Hypothalamus (tissue), 51 donors: ENCODE measurements at places on chromosomes 5 and 9.

DNA sequence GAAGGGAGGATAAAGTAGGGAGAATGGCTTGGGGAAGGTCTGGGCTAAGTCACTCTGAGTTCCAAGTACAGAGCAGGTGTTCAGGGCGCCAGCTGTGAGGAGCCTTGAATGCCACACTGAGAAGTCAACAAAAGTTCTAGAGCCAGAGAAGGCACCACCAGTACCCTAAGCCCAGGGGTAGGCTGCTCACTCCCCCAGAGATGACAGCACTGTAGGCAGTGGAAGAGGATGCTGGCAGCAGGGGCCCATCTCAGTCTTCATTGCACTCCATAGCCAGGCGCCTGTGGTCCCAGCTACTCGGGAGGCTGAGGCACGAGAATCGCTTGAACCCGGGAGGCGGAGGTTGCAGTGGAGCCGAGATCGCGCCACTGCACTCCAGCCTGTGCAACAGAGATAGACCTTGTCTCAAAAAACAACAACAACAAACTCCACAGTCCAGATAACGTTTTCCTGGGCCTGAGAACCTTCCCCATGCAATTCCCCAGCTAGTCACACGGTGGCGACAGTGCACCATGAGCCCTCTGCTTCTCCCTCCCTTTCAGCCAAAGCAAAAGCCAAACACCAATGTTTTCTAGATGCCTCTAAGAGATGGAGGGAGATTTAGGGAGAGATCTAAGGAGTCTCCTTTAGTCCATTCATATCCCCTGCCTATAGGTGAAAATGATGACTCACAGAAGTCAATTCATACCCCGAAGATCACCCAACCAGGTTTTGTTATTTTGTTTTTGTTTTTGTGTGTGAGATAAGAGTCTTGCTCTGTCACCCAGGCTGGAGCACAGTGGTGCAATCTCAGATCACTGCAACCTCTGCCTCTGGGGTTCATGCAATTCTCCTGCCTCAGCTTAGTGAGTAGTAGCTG is 19.8 kb upstream of the NSD1 start:
- DNase-seq: peak; percentile 61

GRCh38 chr9:83572524-83572923 is 34.3 kb upstream of the FRMD3 start:
- DNase-seq: no peak

GRCh38 chr9:135815830-135816650 is 91.3 kb downstream of the CAMSAP1 start:
- no peak for DNase-seq

DNA sequence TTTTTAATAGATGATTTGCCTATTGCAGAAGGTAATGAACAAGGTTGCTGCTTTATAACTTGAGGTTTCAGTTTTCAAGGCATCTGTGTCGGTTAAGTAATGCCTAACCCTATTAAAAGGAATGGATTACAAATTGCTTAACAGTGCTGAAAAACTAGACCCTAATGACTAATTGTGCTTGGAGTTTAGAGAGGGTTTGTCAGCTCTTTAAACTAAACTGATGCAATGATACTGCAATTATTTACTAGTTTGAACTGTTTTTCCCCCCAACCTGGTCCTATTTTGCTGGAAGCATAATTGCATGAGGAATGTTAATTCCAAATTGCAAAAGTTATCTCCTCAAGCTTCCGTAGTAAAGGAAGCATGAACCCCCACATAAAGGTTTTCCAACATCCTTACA is 39.3 kb upstream of the TLX3 start:
- DNase-seq: no peak

- no peak for DNase-seq
These were observed 24.1 kb downstream of the ITK start for GRCh38 chr5:157204765-157205164.

- DNase-seq: no peak
These were observed 4.6 kb downstream of the C5orf63 start for GRCh38 chr5:127068493-127069214.

DNA sequence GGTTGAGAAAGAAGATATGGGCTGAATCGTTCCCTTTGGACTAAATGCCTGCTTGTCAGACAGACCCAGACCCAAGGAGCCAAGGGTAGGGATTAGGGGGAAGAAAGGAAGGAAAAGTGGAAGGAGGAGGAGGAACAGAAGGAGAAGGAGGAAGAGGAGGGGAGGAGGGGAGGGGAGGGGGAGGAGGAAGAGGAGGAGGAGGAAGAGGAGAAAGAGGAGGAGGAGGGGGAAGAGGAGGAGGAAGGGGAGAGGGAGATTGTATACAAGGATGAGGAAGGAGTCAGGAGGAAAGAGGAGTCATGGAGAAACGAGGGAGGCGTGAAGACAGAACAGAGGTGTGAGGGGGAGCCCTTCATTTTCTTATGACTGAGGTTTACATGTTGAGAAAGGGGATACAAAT is 46.9 kb upstream of the DNAH5 start:
- DNase-seq: no peak

- no peak for DNase-seq
These were observed 82.5 kb upstream of the SLC1A3 start for GRCh38 chr5:36523926-36524325.

- no peak for DNase-seq
These were observed 21.7 kb downstream of the TCF7 start for GRCh38 chr5:134136221-134136631.

GRCh38 chr9:21454149-21454548 is 13.9 kb downstream of the IFNA1 start:
- DNase-seq: no peak

DNA sequence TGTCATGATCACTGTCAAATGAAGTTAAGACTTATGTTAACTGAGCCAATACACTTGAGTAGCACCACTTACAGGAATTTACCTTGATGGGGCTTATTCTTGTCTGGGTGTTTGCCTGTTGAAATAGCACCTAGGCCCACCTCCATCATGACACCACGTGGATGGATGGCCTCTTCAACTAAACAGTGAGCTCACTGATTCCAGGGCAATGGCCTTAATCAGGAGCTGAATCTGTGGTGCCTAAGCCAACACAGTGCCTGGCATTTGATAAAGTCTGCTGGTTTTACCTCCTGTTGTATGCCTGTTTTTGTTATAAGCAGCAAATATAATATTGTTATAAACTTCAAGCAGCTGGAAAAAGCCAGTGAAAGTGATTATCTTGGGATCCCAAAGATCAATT is 190.5 kb downstream of the LURAP1L start:
- no peak for DNase-seq

GRCh38 chr5:41796061-41796460 is 74.2 kb downstream of the OXCT1 start:
- no peak for DNase-seq

DNA sequence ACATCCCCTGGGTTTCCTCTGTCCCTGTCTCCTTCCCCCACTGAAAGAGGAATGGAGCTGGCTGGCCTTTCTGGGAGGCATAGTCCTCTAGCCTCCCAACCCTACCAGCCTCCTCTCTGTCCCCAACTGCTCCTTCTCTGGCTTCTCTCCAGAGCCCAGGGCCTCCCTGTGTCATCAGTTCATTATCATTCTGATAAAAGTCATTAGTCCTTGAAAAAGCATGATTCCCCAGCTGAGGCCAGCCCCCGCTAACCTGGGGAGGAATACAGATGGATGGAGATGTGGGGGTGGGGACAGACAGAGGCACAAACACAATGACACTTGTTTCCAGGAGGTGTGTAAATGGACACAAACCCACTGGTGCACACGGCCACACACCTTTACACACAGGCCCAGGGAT is 73.6 kb upstream of the HSPA9 start:
- DNase-seq: no peak

DNA sequence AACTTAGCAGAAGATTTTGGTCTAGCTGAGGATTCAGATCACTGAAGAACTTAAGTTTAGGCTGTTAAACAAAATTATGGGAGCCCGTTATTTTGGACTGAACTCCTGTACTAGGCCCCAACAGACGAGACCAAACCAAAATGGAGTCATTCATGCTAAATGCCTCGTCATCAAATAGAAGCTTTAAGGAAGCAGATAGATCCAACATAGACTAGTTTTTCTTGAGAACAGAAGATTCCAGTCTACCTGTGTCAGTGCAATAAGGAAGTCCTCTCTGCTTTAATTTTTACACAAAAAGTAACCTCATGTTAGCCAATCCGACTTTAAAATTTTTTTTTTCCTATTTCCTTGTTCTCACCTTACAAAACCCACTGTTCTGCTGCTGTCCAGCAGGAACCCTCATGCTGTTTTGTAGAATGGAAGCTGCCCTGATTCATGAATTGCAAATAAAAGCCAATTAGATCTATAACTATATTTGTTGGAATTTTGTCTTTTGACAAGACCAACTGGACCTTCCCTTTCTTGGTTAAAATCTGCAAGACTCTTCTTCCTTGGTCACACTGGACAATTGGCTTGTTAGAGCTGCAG is 29.0 kb upstream of the GOLM1 start:
- DNase-seq: no peak

DNA sequence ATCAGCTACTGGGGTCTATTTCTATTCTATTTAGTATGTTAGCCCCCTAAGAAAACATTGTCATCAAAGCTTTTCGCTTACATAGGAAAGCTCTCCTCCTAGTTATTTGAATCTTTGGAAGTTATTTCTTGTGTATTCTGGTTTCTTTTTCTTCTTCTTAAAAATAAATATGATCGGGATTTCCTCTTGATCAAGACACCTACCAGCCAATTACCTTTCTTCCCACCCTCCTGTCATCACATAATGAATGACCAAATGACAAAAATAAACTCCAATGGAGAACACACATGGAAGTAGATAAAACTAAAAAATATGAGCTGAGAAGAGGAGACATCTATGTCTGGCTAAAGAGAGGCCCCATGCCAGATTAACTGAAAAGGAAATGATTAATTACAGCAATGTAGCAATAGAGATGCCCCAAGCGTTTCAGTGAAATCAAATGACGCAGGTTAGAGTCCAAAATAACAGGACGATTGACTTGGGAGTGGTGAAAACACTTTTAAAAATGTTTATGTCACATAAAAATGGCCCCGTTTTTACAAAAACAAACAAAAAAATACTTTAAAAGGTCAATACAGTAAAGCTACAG is 59.5 kb upstream of the PCSK1 start:
- DNase-seq: no peak

GRCh38 chr9:109166771-109167601 is at the start of gene FRRS1L:
FRRS1L (minus strand) TSS chr9:109167249; CDS start chr9:109167138, 111 bp downstream.
- peak; percentile 34 for DNase-seq

DNA sequence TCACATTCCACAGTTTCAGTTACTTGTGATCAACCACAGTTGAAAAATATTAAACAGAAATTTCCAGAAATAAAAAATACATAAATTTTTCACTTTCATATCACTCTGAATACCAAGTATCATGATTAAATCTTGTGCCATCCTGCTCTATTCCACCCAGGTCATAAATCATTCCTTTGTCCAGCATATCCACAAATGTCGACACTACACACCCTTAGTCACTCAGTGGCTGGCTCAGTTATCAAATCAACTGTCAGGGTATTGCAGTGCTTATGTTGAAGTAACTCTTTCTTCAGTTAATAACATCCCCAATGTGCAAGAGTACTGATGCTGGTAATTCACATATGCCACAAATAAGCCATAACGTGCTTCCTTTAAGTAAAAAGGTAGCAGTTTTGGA is 115.7 kb downstream of the FBXL17 start:
- DNase-seq: no peak

DNA sequence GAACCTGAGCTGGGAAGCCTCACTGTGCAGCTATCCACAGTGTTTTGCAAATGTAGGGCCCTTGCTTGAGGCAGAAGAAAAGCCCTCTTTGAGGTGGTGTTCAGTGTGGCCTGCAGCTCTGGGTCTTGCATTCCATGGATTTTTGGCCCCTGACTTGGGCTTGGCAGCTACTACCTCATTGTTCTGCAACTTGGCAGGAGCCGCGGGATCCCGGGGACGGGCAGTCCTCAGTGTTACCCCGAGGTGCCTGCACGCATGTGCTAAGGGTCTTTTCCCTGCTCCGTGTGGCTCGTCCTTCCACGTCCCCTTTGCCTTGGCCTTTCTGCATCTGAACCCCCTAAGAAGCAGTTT is 39.8 kb downstream of the NEK6 start:
- DNase-seq: peak; percentile 54

- DNase-seq: no peak
These were observed 158.6 kb downstream of the SEMA6A start for GRCh38 chr5:116415989-116416388.

- DNase-seq: no peak
These were observed 60.3 kb downstream of the HABP4 start for GRCh38 chr9:96510258-96510657.

DNA sequence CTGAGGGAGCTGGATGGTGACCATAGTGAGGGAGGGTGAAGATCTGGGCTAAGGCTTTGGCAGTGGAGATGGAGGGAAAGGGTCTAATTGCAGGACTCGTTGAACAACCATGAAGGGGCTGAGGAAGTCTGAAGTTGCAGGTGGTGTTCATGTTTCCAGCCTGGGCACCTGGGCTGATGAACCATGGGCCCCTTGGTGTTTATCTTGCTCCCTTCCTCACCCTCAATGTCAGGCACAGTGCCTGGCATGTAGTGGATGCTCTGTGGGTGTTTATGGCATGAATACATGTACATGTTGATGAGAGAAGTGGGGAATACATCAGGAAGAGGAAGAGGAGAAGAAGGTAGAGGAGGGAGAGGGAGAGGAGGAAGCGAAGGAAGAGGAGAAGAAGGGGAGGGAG is 31.3 kb upstream of the COL15A1 start:
- no peak for DNase-seq

- no peak for DNase-seq
These were observed 228.9 kb upstream of the SNX2 start for GRCh38 chr5:122545986-122546385.

DNA sequence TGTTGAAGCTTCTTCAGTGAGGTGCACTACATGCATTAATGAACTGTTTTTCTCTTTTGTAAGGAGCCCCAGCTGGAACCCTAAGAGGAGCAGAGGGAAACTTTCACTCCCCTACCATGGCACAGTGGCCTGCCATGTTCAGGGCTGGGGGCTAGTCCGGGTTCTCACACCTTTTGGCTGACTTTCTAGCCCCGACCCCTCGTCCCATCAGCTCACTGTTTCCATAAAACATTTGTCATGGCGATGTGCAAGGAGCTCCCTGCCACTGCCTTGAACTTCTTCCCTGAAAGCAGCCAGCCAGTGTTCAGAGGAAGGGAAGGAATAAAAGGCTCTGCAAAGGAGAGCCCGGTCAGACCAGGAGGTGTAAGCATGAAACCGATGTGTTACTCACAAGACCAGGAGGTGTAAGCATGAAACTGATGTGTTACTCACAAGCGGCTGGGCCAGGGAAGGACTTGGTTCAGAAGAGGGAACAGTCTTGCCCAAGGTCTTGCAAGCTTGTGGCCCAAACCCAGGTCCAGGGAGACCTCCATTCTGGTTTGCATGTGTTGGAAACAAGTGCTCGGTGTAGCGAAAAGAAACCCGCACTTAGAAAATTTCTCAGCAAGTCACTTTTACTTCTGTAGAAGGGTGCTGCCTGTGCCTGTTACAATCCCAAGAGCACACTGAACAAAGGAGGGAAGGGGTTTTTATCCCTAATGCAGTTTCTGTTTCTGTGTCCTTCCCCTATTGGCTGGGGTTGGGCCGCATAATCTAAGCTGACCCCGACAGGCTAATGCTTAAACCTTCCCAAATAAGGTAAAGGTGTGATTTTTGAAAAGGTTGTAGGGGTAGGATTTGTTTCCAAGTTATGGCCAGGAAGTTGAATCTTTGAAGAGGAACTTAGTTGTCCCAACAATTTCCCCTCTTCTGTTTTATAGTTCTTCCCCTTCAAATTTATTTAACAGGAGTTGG is 3.4 kb upstream of the ABO start:
- DNase-seq: no peak
